ENCODE measurements at places on chromosomes 2 and 18.

- DNase-seq: no peak
Measured at GRCh38 chr18:61471541-61471940, 138.3 kb downstream of the CDH20 start.

- no peak for DNase-seq
Measured at GRCh38 chr2:80338794-80339193, 34.2 kb upstream of the LRRTM1 start.

DNA sequence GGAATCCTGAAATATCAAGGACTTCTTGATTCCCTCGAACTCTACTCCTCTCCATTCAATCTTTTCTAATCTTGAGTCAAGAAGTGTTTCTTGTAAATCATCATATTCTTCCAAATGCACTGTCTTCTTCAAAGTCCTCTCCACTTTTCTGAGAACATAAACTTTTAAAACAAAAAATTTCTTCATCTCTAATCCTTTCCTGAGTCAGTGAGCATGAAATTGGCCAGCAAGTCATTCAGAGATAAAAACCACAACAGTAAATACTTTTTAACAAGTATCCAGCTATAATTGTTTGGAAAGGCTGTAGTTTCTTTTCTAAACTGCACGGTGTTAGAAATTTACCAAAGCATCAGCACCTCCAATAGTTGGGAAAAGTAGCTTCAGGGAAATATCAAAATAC, 312.6 kb upstream of the GALNT5 start:
- DNase-seq: no peak

GRCh38 chr2:207235621-207236020, 69.9 kb upstream of the KLF7 start:
- no peak for DNase-seq

DNA sequence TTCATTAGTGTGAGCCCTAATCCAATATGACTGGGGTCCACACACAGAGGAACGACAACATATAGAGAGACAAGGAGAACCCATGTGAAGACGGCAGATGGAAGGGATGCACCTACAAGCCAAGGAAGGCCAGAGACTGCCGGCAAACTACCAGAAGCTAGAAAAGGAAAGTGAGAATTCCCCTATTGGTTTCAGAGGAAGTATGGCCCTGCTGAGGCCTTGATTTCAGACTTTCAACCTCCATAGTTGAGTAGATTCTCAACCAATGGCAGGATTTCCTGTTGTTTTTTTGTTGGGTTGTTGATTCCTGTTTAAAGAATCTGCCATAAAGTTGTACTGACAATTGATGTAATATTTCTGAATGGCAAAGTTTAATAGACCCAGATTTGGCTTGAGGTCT, 241.5 kb downstream of the SATB2 start:
- no peak for DNase-seq

DNA sequence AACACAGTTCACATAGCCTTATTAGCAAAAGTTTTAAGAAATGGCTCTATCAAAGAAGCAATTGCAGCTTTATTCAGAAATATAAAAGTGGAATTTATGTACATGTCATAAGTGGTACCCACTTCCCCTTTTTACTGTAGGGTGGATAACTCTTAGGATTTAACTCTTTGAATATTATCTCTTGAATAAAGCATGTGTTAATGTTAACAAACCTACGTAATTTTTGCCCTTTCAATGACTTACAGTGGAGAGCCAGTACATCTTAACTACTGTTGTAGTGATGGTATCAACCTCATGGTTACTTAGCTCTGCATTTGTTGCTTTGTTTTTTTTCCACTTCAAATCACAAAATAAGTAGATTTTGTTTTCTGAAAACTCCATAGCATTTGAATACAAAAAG, 8.8 kb downstream of the NABP1 start:
- DNase-seq: no peak

- DNase-seq: no peak
Measured at GRCh38 chr2:95329891-95330793, 33.0 kb downstream of the KCNIP3 start.

DNA sequence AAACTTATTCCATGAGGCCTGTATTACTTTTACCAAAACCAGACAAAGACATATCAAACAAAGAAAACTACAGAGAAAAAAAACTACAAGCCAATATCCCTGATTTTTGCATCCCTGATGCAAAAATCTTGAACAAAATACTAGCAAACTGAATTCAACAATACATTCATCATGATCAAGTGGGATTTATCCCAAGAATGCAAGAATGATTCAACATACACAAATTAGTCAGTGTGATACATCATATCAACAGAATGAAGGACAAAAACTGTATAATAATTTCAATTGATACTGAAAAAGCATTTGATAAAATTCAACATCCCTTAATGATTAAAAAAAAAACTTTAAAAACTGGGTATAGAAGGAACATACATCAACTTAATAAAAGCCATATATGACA, 106.8 kb downstream of the SLC39A10 start:
- no peak for DNase-seq

DNA sequence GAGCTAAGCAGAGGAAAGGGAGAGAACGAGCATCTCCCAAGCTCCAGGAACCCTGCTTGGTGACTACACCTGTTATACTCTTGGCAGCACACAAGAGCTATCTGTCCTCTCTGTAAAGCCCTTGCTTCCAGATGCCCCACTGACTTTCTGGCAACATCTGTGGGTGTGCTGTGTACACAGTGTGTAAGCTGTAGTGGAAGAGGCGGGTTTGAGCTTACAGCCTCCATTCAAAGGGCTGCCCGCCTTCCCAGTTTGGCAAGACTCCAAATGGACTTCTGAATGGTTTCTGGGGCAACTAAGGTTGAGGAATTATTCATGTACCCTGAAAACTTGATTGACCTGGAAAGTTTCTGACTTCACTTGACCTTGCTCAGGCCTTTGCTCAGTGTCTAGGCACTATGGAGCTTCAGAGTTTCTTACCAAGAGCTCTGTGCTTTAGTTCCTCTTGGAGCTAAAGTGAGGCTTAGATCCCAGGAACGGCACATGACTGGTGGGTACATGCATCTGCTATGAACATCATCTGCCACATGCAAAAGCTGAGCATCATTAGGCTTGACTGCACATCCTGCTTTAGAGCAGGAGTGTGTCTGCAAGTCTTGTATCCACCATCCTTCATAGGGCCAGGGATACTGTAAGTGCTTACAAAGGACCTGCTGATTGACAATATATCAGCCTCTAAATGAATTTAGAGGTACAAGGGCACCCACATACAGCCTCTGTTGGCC, 290.9 kb upstream of the SIX2 start:
- DNase-seq: no peak

DNA sequence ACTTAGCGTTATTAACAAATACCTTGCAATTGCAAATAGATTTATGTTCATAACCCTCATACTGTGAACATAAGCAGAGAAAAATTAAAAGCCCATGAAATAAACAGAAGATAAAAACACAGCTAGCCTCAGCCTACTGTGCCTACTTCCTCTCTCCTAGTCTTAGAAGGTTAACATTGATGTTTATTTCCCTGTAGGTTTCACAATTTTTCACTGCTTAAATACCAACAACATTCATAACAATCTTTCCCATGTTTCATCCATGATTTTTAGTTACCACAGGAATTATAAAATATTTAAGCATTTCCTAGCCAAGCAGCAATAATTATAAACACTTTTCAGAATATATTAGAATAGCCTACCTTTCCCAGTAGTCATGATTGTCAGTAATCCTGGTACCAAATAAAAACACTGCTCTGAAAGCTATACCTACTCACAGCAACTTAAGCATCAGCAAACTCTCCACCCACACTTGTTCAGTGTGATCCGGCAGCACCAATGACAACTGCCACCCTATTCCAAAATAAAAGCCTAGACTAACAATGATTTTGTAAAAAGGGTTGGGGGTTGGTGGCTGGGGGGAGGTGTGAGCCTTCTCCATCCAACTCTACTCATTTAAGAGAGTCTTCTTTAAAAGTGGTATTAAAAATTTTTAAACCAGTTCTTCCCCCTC, 40.6 kb upstream of the RNU4ATAC start:
- no peak for DNase-seq

- no peak for DNase-seq
Measured at GRCh38 chr2:36453652-36454051, 98.1 kb downstream of the CRIM1 start.

DNA sequence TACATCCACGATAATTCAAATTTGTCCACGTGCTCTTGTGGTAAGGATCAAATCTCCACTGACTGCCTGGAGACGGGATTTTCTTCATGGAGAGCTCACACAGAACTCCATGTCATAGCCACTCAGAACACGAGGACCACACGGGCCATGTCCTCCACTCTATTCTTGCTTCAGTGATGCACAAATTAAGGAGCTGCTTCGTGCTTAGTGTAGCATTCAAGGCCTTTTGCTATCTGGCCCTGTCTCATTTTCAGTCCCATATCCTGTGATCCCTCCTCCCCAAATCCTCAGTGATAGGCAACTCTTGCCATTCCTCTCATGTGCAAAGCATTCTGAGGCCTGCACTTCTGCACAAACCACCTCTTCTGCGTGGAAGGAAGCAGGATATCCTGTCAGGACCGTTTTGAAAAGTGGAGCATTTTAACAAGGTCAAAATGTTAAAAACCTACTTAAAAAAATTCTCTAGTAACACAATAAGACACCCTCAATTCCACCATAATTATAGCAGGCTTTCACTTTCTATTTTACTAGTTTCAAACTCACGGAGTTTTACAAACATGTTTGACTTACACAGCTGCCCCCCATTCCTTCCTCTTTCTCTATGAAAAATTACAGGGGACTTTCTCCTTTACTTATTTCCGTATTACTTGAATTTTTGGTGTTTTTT, 35.2 kb downstream of the ST3GAL5 start:
- no peak for DNase-seq

DNA sequence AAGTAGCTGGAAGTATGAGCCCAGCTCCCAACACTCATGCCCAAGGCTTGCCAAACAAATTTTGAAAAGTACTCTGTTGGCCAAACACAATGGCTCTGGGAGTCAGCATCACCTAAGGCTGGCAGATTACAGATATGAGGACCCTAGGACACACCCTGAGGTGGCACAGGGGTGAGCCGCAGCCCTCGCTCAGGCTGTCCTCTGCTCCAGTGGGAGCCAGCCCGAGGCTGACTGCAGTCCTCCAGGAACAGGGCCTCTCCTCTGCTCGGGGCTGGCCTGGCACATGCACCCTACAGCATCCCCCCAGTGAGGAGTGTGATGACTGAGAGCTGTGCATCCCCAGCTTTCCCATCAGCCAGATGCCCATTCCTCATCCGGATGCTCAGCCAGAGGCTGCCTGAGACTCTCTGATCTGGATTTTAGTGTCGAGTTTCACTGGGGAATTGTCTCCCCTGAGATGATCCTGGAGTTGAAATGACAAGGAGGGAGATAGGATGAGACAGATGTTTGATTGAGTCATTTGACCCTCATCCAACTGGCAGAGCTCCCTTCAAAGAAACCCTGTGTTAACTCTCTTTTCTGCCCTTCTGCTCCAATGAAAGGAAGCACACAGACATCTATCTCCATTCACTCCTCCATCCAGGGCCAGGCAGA, 269.3 kb upstream of the NCKAP5 start:
- DNase-seq: no peak

GRCh38 chr18:21703241-21703820, 1.2 kb downstream of the ABHD3 start:
- DNase-seq: no peak

- no peak for DNase-seq
Measured at GRCh38 chr2:203993560-203993959, 57.0 kb downstream of the ICOS start.

DNA sequence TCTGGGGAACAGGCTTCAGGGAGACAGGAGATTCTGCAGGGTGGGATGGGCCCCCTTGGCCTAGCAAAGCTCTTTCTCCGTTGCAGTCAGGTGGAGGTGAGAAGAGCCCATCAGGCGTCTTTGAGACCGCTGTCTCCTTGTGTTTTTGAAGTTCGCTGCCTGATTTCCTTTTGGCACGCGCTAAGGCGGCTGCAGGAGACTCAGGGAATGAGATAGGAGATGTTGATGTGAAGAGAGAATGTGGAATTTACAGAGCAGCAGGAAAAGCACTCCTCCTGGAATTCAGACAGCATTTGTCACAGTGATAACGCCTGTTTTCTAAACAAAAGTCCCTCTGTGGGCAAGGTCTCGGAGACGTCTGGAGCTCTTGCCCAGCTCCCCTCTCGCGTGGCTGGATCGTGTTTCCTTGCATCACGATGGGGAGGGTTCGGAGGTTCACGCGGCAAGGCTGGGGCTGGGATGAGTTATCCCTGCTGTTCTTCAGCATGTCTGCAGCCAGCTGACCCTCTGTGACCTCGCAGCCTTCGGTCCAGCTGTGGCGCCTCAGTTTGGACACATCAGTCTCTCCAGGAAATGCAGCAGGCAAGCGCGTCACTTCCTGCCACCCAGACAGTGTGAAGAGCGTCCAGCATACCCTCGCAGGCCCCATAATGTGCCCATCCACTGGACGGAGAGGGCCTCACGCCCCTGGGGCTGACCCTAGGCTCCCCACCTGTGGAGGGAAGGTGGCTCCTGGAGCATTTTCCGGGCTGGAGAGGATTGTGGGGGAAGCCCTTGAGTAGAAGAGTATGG, 30.2 kb downstream of the GLI2 start:
- no peak for DNase-seq

GRCh38 chr2:154952346-154952980, 254.0 kb downstream of the KCNJ3 start:
- DNase-seq: no peak

DNA sequence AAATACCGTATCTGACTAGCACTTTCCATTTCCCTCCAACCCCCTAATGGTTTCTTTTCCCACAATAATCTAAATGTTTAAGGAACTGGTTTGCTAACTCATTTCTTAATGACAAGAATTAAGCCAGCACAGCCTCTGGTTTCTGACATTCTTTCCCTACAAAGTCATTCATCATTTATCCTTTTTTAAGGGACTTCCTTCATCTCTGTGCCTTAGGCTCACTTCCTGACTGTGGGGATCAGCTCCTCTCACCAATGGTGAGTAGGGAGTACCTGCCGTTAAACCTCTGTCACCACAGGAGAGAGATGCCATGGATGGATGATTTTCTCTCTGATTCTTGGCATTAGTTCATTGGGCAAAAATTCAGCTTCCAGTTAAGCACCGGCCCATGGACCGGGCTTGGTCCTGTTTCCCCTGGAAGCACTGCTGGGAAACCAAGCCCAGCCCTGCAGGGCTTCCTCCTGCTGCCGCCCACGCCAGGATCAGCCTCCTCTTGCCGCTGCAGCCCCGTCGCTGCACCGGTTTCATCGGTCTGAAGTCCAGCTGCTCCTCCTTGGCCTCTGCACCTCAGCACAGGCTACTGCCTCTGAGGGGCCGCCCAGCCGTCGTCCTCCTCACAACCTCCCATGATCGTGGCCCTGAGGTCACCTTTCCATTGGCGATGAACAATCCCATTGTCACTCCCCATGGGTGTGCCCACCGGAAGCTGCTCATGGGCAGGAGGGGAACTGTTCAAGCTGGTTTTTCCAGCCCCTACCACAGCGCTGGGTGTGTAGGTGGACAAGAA, 64.0 kb upstream of the ZNF516 start:
- no peak for DNase-seq

GRCh38 chr2:228282376-228282775, 100.9 kb upstream of the SPHKAP start:
- no peak for DNase-seq

DNA sequence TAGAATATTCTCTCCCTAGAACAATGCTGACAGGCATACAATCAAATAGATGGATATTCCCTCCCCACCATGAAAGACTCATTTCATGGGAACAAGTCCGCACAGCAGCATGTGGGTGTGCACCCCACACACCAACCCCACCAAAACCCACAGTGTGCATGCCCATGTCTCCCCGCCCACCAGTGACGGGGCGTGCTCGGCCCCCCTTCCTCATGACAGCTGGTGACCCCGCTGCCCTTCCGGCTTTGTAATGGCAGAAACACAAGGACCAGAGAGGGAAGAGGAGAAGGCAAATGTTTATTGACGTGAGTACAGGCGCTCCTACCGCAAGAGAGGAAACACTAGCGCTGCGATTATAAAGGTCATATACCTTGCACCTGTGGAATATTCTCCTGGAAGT, 30.8 kb upstream of the ODC1 start:
- no peak for DNase-seq

Data from T1000 (cell line).